Suppressor macrophage (primary cell): ENCODE measurements at places on chromosomes 16 and 17.
A peak's percentile ranks its signal among the peaks of the same experiment; 100 is the strongest.

DNA sequence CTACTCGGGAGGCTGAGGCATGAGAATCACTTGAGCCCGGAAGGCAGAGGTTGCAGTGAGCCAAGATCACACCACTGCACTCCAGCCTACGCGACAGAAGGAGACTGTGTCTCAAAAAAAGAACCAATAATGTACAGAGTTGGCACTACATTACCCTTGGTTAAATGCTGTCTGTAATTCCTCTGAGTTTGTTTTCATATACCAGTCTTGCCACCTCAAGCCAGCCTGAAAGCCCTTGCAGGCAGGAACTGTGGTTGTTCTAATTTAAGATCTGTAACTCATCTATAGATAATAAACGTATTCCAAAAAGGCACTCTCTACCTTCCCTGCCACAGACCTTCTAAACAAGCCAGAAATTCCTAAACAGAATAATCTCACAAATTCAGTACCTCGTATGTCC is 4.3 kb upstream of the KANSL1 start:
- no peak for DNase-seq

- no peak for DNase-seq
Observed at GRCh38 chr17:64037802-64038201, 17.4 kb upstream of the ICAM2 start.

- DNase-seq = no peak
Observed at GRCh38 chr17:63150490-63150889, 184.5 kb downstream of the TANC2 start.

DNA sequence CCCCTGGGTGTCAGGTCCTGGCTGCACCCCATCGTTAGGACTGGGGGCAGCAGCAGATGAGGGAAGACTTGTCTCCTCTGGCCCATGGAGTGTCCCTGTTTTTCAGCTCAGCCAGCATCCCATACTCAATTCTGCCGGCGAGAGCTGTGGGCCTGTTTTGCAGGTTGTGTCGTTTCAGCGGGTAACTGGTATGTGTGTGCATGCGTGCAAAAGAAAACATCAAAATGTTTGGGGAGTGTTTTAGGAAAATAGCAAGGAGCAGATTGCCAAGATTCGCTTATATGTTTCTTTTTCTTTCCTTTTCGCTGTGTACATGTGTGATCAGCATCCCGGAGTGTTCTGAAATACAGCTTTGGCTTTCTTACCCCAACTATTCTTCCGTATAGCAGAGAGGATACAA is 34.7 kb downstream of the MSI2 start:
- no peak for DNase-seq

- no peak for DNase-seq
Observed at GRCh38 chr16:59169168-59169567, 435.1 kb upstream of the GOT2 start.

- peak; percentile 11 for DNase-seq
Observed at GRCh38 chr16:15650698-15651171, 690 bp downstream of the NDE1 start.
